ENCODE measurements at places on chromosomes 7 and 10.
A peak's percentile ranks its signal among the peaks of the same experiment; 100 is the strongest.

DNA sequence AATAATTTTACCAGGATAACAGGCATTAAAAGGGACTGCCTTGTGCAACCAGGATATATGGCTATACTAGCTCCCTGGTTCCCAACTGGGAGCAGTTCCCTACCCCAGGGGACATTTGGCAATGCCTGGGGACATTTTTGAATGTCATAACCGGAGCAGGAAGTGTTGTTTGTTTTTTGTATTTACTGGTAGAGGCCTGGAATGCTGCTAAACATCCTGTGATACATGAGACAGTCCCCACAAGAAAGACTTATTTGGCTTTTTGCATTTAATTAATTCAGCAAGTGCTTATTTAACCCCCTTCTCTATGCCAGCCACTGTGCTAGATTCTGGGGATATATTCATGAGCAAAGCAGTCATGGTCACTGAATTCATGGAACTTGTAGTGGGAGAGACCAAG is 181.2 kb downstream of the BBS9 start:
- DNase-seq = no peak

DNA sequence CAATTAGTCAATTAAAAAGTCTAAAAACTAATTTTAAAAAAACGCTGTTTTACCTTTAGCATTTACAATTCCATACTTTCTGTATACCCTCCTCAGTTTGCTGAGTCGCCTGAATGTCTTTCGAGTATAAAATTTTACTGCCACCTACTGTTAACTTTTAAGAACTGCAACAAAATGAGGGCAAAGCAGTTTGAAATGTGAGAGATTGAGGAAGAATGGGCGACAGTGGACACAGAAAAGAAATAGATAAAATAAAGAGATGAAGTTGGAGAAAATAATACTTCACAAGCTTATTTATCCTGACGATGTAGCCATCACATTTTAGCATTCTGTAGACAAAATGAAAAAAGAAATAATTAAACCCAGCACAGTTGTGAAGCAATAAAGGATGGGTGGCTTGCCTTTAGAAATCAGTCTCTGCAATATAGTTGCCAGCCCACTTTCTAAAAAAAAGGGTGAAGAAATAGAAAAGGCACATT is 110.8 kb upstream of the PTN start:
- DNase-seq = no peak

DNA sequence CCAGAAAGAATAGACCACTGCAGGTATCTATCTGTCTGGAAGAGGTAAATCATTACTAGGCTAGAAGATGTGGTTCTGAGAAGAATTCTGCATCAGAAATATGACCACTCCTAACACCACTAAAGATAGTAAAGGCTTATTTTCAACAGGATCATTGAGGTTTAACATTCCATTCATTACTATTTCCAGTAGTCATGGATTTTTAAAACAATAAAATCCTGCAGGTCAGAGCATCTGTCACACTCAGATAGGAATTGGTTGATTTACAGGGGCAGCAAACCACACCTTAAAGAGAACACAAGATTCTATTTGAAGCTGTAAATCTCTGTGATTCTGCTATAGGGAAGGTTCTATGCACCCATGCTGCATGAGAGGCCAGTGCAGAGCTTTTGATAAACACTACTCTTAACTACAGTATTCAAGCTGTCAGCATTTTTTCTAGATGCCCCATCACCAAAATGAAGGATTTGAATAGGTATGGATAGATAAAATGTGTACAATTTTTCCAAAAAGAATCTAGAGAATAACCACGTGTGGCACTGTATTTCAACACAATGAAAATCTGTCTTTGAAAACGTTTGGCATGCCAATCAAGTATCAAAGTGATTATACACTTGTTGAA is 14.6 kb downstream of the LRRC17 start:
- DNase-seq = no peak

- DNase-seq = peak; percentile 16
Measured at GRCh38 chr7:100753750-100754149, 20.4 kb downstream of the ZAN start.

DNA sequence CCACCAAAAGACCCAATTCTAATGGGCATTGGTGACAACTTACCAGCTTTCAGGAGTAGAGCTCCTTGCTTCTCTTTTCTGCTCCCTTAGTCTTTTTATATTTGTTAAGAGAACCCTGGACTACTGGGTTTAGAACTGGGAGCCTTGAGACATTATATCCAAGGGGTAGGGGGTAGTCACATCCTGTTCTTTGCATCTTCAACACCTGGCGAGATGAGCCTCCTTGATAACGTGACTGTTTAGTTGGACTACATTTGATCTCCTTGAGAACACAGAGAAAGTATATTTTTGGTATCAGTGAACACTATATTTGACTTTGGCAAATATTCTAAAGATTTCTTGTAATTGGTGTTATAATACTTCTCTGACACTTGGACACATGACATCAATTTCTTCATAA is 9.0 kb upstream of the SMNDC1 start:
- DNase-seq = no peak

DNA sequence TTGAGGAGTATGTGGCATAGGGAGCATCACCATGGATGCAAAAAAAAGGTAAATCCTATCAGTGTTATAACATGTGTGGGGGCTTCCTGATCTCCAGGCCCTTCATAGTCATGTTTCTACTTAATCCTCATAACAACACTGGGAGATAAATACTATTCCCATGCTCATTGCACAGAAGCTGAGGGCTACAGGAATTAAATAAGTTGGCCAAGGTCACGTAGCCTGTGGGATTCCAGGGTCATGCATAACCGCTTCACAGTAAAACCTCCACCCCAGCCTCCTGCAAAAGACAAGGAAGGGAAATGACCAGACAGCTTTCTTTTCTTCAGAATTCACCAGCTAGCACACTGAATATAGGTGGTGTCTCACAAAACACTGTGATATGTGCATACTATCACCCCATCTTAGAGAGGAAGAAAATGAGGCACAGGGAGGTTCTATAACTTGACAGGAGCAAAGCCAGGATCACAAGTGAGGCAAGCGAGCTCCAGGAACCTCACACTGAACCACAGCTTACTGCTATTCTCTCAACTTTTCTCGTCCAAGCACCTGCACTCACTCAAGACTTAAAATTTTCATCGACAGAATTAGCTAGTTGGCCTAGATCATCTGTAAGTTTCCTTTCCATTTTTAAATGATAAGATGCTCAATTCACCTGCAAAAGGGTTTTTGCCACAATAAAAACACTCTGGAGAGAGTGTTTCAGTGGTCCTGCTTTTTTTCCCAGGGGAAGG is 13.4 kb downstream of the JAZF1 start:
- no peak for DNase-seq

GRCh38 chr10:5764422-5765297 is 48.6 kb downstream of the GDI2 start:
- DNase-seq = no peak

DNA sequence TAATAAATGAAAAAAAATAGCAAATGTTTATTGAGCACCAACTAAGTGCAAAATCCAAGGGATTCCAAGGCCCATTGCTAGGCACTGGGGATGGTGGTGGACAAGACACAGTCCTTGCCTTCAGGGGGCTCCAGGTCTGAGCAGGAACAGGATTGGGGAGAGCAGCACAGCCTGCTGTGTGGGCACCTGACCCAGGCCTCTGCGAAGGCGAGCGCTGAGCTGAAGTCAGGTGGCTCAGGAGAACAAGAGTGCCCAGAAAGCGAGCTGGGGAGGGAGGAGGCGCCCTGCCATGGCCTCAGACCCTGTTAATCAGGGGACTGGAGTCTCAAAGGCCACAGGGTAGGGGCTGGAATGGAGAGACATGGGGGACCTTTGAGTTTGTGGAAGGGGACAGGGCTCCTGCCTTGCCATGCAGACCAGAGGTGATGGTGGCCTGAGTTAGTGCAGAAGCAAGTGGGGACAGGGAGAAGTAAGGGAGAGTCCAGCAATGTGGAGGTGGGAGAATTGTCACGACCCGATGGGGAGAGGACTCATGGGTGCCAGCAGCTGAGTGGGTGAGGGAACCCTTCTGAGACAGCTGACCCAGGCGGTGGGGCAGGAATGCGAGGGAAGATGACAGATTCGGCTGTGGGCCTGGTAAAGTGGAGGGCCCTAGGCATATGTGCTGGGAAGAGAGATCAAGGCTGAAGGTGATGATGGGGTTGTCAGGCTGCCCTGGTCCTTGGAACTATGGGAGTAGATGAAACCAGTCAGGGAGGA is 4.1 kb upstream of the ORAI2 start:
- DNase-seq = no peak

DNA sequence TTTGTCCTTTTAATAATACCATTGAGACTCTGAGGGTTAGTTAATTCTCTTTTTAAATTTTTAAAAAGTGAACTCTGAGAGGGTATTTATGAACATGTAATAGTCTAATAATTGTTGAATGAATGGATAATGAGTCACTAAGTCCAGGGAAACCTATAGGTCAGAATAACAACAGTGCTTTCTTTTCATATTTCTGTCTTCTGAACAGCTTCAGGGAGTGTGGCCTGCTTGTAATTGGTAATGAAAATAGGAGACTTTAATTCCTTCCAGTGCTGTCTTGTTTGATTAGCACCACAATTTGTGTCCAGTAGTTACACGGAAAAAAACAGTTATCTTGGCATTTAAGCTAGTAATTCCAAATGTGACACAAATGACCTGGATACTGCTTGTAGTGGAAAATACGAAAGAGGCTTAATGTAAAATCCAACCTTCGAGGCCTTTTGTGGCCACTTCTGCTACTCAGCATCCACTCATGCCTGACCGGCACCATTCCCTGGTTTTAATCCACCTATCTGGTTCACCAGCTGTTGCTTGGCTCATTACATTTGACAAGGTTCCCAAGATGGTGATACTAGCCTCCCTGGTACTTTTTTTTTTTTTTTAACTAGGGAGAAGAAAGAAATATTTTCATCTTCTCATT is 149.3 kb upstream of the IMMP2L start:
- no peak for DNase-seq

GRCh38 chr7:129252128-129252527 is 27.3 kb downstream of the AHCYL2 start:
- DNase-seq = no peak

DNA sequence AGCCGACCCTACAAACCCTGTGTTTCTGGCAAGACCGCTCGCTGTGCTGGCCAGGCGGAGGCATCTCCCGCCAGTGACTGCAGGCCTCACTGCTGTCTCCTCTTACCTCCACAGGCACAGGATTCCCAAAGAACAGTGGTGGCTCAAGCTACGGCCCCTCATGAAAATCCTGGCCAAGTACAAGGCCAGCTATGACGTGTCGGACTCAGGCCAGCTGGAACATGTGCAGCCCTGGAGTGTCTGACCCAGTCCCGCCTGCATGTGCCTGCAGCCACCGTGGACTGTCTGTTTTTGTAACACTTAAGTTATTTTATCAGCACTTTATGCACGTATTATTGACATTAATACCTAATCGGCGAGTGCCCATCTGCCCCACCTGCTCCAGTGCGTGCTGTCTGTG is 36.2 kb downstream of the PITRM1 start:
- DNase-seq = peak; percentile 84

DNA sequence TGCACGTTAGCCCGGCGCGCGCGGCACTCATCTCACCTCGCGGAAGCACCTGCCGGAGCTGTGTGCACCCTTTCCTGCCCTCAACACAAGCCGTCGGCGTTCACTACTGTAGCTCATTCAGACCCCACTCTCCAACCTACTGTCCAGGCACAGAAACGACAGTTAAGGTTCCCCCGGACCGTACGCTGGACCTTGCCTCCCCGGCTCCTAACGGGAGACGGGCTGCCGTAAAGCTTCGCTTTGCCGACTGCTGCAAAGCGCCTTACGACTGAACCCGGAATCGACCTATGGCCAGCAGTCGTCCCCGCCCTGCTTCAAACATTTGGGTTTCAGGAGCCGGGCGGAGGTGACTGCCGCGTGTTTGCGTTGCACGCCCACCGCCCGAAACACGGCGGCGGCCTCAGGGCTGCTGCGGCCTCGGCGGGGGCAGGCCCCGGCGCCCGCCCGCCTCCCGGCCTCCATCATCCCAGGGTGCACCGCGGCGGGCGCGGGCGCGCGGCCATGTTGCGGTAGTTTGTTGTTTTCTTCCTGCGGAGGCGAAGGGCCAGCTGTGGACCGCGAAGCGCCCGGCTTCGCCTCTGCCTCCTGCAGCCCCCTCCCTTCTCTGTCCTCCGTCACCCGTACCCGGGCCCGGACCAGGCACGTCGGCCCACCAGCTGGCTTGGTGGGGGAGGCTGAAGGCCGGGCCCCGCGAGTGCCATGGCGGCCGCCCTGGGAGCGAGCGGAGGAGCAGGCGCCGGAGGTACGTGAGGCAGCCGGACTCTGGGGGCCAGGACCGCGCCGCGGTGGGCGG is at the start of gene RBM33:
Gene RBM33, plus strand, starts transcription at position 484 of the 793 bp plus-strand sequence. Its CDS starts 216 bp downstream, at position 700.
- DNase-seq = peak; percentile 87

DNA sequence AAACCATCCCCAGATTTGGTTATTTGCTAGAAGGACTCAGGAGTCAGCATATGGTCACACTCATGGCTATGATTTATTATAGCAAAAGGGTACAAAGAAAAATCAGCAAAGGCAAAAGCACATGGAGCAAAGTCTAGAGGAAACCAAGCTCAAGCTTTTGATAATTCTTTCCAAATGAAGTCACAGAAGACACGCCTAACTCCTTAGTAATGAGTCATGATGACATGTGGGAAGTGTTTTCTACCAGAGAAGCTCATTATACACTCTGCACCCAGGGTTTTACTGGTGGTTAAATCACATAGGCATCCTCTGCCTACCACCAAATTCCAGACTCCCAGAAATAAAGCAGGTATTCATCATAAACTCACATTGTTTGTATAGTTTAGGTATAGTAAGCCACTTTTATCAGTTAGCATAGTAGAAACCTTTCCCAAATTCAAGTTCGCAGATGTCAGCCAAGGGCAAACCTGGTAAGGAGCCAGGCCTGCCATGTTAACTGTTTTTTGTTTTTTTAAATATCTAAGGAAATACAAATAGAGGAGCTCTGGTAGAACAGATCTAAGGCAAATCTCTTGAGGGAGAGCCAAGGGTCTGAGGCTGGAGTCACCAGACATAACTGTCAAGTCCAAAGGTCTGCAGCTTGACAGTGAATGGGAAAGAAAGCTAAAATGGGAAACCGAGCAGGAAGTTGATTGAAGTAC is 15.4 kb upstream of the HIBADH start:
- no peak for DNase-seq

DNA sequence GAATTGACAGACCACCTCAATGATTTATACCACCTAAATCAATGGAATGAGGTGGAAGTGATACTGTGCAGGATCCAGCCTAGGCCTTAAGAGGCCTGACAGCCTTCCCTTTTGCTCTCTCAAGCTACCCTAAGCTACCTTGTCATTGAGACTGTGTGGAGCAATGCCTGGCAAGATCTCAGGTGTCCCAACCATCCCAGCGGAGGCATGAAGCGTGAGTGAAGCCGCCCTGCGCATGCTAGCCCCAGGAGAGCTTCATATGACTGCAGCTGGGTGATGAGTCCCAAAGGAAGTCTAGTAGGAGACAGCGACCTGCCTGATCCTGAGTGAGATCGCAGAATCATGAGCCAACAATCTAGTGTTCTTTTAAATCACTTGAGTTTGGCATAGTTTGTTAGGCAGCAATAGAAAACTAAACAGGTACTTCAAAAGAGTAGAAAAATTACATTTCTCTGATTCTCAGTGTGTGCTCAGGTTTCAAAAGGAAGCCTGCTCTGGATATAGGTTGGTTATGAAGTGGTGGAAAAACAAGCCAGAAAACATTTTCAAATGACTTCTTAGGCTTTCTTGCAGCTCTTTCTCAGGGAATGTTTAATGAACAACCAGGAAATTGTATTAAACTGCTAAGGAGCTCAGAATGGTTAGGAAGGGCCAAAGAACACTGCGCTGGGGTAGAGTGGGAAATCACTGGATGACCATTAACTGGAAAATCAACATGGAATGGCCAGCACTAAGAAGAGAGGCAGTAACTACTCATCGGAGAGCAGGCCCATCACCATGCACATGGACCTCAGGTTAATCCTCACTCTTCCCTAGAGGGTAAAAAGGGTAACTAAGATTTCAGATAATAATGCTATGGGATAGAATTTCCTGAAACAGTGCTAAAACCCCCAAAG is 535.2 kb downstream of the PHTF2 start:
- no peak for DNase-seq
